ENCODE measurements at places on chromosomes 7 and 10.

DNA sequence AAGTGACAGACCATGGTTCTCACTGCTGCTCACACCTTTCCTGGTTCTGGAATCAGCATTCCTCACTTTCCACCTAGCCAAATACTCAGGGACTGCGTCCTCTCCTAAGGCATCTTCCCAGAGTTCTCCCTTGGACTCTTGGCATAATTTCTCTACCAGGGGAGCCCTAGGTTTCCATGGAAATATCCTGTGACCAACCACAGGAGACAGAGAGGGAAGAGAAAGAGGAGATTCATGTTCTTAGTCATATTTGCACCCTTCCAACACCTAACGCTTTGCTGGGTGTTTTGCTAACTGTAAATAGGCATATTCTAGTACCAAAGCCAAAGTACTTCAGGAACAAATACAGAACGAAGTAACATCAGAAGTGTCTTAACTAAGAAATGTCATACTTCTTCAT lies 28.6 kb downstream of the DENND11 start:
- no peak for DNase-seq

DNA sequence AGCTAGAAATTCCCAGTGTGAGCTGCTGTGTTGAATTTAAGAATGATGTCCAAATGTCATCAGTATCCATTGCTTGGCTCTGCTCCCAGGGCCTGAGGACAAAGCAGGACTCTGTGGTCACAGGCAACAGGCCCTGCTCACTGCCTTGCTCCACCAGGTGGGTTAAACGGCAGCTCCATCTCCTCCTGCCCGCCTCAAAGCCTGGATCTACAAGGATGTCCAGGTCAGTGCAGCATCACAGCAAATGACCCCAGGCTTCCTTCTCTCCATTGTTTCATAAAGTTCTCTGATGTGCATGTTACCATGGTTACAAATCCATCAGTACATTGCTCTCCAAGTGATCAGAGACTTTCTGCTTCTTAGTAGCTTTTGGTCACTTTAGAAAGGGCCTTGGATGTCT lies 322.0 kb upstream of the ZNF32 start:
- no peak for DNase-seq

DNA sequence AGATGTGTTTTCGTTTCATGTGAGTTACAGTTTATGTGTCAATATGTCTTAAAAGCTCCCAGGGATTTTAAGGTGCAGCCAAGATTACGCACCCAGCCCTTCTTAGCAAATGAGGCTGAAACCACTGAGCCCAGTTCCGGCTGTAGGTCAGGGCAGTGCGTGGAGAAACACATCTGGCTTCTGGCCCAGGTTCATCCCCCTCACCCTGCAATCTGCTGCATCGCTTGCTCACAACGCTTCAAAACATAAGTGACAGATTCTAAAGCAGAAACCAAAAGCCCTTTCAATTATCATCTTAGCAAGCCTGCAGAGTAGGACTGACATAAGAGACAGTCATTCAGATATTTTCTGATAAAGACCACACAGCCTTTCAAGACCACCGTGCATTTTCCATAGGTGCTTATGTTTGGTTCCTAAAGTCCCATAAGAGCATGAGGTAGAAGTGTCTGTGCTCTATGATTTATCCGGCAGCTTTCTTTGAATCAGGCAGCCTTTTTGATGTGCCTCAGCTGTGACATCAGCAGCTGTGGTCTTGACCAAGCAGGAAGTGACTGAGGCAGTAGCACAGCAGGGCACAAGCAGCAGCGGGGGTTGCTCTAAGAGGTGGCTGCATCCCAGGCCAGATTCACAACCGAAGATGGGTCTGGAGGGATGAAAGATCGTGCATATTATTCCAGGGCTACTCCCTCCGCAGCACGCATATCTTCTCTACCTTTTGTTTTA lies 72.1 kb upstream of the LYZL2 start:
- no peak for DNase-seq

GRCh38 chr7:137411446-137411845 lies 67.9 kb upstream of the PTN start:
- DNase-seq: no peak
